ENCODE measurements at places on chromosomes 6 and 20. TPM values are rescaled to one million over a fixed set of nuclear protein-coding genes. Genes with fewer than 3 reads are reported as not detected.

The FAXC gene
- not detected for total RNA-seq

The PRDM13 gene
- not detected for total RNA-seq

The LCA5 gene
- 3.0 TPM for total RNA-seq

The PAK5 gene
- total RNA-seq, result not detected

DNA sequence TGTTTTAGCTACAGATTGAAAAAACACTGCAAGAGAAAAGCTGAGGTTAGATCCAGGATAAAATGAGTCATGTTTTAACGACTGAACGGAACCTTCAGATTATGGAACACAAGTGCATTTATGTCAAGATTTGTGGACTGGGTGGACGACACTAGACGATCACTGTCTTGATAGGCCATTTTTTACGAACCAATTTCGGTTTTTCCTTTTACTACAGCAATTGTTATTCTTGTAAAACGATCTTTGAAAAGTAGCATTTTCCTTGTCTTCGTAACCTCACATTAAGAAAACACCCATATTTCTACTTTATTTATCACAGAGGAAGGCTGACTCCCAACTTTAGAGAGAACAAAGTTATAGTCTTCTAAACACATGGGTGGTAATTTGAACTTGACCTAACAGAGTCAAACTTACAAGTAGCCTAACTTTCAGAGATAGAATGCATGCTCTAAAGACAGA is 294.2 kb upstream of the TCF21 start:
- no peak for DNase-seq

- DNase-seq, result no peak
Observed at GRCh38 chr6:39686976-39687375, 38.2 kb downstream of the KIF6 start.

GRCh38 chr20:34222208-34222607 is 19.0 kb upstream of the ASIP start:
- DNase-seq, result no peak

Data from left cardiac atrium (tissue), 4 donors.